Activated T-helper 2 cell treated with anti-CD3 and anti-CD28 coated beads, Interferon-gamma antibody, Interleukin-2, Interleukin-4, amounts not matched to agents 10 μg/mL and 5 μg/mL and 100 μg/mL, durations not matched to agents 14 hours and 24 hours and 36 hours (primary cell): ENCODE measurements at places on chromosomes 7 and 10. TPM values are rescaled to one million over a fixed set of nuclear protein-coding genes. Genes with fewer than 3 reads are reported as not detected.

Gene TFPI2
- not detected in 2 replicates for total RNA-seq

Gene PRSS2
- not detected in 2 replicates for total RNA-seq

Gene RAB19
- total RNA-seq = 12.5 and 14.5 TPM in 2 replicates

Gene NCF1
- total RNA-seq = 0.52 and 0.90 TPM in 2 replicates

Gene CHST3
- 0.52 and 0.62 TPM in 2 replicates for total RNA-seq

Gene HKDC1
- total RNA-seq = 0.09 and 0.11 TPM in 2 replicates

DNA sequence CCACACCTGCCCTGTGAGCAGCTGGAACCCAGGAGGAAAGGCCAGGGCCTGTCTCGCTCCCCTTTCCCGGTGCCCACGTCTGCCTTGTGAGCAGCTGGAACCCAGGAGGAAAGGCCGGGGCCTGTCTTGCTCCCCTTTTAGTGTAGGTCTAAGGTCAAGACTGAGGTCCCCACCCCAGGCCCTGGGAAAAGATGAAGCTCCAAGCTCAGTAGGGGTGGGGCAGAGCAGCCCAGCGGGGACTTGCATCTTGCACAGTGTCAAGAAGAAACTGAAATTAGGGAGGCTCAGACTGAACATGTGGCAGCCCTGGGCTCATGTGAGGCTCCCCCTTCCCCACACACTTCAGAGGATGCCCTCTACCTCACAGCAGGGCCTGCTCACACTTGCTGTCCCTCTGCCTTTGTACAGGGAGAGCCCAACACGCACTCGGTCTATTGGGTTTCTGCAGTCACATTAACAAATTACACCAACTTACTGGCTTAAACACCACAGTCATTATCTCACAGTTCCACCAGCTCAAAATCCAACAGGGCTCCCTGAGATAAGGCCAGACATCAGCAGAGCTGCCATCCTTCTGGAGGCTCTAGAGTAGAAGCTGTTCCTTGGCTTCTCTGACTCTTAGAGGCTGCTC is 12.4 kb downstream of the POLL start:
- no peak overlapping the region for H3K27ac ChIP-seq
- H3K4me1 ChIP-seq = peaks cover 3% of the 10 kb centered on the region
- DNase-seq = no peak
- H3K27me3 ChIP-seq = no peaks in the 10 kb centered on the region

DNA sequence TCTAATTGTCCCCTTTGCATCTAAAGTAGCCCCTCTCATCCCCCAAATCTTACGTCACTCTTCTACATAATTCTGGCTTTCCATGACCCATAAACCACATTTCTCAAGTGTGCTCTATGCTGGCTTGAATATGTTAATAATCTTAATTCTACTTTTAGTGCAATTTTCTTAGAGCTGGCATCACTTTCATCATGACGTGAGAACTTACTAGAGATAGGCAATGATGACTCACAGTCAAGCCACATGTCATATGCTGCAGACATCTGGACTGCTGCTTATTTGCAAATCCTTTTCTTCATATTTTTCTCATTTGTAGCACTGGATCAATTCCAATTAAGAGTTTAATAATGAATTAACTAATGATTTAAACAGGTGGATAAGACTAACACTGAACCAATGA is 260.7 kb upstream of the PRKCQ start:
- no peak overlapping the region for H3K4me3 ChIP-seq
- DNase-seq = no peak
- no peaks in the 10 kb centered on the region for H3K36me3 ChIP-seq
- H3K4me1 ChIP-seq = peaks cover 2% of the 10 kb centered on the region
- H3K27me3 ChIP-seq = peaks cover 10% of the 10 kb centered on the region

- no peak overlapping the region for H3K4me3 ChIP-seq
- H3K4me1 ChIP-seq = peaks cover 5% of the 10 kb centered on the region
- peaks cover 23% of the 10 kb centered on the region for H3K36me3 ChIP-seq
Observed at GRCh38 chr10:102782673-102783551, 39.2 kb downstream of the WBP1L start.

GRCh38 chr7:156497776-156498509 is 142.6 kb upstream of the RNF32 start:
- no peaks in the 10 kb centered on the region for H3K4me1 ChIP-seq
- H3K4me3 ChIP-seq = no peak overlapping the region
- DNase-seq = no peak
- no peak overlapping the region for H3K27ac ChIP-seq
- H3K36me3 ChIP-seq = no peaks in the 10 kb centered on the region

- H3K36me3 ChIP-seq = peaks cover 20% of the 10 kb centered on the region
- no peak for DNase-seq
- no peak overlapping the region for H3K4me3 ChIP-seq
- no peak overlapping the region for H3K27ac ChIP-seq
Observed at GRCh38 chr7:157493017-157493416, 156.2 kb downstream of the DNAJB6 start.

- H3K36me3 ChIP-seq = no peaks in the 10 kb centered on the region
- H3K27me3 ChIP-seq = no peaks in the 10 kb centered on the region
- H3K27ac ChIP-seq = peak overlapping the region; percentile 88
- no peak overlapping the region for H3K4me3 ChIP-seq
- peaks cover 40% of the 10 kb centered on the region for H3K4me1 ChIP-seq
Observed at GRCh38 chr10:43122096-43122495, 16.1 kb upstream of the CSGALNACT2 start.

DNA sequence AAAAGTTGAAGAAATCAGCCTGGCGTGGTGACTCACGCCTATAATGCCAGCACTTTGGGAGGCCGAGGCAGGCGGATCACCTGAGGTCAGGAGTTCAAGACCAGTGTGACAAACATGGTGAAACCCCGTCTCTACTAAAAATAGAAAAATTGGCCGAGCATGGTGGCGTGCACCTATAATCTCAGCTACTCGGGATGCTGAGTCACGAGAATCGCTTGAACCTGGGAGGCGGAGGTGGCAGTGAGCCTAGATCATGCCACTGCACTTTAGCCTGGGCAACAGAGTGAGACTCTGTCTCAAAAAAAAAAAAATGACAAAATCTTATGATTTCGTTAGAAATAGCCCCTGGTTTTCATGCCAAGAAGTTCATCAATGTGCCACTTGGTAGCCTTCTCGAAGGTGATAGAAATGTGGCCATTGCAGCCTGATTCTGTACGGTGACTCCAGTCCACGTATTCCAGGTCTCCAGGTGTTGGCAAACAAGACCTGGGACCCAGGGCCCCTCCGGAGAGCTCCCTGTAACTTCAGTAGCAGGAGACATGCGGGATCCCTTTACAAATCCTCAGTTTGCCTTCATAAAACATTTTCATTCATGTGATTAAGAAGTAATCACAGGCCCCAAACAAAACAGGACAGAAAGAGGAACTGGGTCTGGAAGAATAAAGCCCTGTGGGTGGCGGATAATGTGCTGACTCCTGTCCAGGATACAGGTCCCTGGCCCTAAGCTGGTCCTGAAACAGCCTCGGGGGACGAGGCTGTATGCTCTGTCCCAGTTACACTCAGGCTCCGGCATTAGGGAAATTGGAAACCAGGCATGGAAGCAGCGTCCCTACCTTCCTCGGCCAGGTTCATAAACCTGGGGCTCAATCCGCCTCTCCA is 207.3 kb upstream of the SH2B2 start:
- no peaks in the 10 kb centered on the region for H3K27me3 ChIP-seq
- no peak overlapping the region for H3K27ac ChIP-seq
- DNase-seq = no peak

GRCh38 chr10:124641282-124642087 is 102.7 kb downstream of the FAM53B start:
- peaks cover 7% of the 10 kb centered on the region for H3K36me3 ChIP-seq
- peak overlapping the region; percentile 15 for H3K4me3 ChIP-seq
- peak overlapping the region; percentile 65 for H3K27ac ChIP-seq
- H3K4me1 ChIP-seq = peaks cover 30% of the 10 kb centered on the region
- no peak for DNase-seq

DNA sequence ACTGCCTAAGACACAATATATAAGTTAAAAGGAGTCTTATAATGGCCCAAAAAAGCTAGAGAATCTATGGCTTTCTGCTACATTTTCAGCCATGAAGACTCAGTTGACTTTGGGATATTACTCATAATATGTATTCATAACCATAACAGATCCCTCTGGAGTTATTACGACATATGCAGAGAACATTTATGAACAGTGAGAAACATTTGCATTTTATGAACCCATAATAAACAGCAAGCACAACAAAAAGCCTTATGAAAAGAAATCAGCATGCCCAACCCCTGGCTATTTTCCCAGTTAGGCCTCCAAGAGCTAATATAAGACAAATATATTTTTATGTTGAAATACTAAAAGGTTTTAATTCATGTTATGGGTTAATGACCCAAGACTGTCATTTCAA is 52.4 kb downstream of the ARMH3 start:
- no peaks in the 10 kb centered on the region for H3K27me3 ChIP-seq
- no peak overlapping the region for H3K27ac ChIP-seq
- H3K4me1 ChIP-seq = peaks cover 17% of the 10 kb centered on the region
- DNase-seq = no peak
- peaks cover 34% of the 10 kb centered on the region for H3K36me3 ChIP-seq

DNA sequence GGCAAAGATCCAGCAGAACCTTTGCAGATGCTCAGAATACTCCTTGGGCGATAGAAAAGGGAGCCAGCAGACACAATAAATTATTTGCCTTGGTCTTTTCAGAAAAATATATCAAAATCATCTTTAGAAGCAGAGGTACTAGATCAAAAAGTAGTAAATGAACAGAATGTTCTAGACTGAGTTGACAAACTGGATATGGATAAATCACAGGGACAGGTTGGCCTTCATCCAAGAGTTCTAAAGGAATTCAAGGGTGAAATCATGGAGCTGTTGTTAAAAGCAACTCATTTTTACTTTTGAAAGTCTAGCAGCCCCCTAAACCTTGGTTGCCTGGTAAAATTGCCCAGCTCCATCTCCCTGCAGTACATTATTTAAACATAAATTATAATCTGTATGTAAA is 99.1 kb downstream of the PLCE1 start:
- H3K27me3 ChIP-seq = peaks cover 10% of the 10 kb centered on the region
- no peaks in the 10 kb centered on the region for H3K4me1 ChIP-seq
- no peak for DNase-seq
- H3K4me3 ChIP-seq = no peak overlapping the region
- no peak overlapping the region for H3K27ac ChIP-seq
